Left ventricle myocardium inferior (tissue), 1 donor: ENCODE measurements at places on chromosomes 4 and X.

GRCh38 chrX:16870095-16870861, at the start of gene RBBP7:
RBBP7 (minus strand) TSS chrX:16870362; CDS start chrX:16870053, 309 bp downstream.
- DNase-seq = peak; percentile 90

DNA sequence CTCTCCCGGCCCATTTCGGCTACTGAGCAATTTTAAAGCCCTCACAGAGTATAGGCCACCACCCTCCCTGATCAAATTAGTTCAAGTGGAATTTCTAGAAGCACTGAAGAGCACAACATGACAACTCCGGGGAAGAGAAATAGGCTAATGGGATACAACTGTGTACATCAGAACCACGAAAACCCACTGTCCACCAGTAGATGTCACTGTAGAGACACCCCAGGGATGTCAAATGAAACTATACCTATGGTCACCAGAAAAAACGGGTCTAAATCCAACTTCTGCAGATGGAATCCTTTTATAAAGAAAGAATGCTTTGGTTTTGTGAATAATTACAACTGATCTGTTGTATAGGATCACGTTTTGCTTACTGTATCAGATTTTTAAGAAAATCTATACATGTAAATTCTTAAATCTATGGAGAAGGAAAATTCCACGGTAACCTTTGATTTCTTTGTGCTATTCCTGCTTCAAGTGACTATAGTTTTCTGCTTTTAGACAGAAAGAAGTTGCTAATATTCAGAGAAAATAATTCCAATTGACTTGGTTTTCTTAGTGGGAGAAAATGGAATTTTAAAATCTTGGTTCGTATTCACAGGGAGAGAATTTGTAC, 29.5 kb upstream of the MAP3K15 start:
- DNase-seq = no peak

- no peak for DNase-seq
Observed at GRCh38 chrX:77953708-77954107, 15.7 kb downstream of the PGAM4 start.

DNA sequence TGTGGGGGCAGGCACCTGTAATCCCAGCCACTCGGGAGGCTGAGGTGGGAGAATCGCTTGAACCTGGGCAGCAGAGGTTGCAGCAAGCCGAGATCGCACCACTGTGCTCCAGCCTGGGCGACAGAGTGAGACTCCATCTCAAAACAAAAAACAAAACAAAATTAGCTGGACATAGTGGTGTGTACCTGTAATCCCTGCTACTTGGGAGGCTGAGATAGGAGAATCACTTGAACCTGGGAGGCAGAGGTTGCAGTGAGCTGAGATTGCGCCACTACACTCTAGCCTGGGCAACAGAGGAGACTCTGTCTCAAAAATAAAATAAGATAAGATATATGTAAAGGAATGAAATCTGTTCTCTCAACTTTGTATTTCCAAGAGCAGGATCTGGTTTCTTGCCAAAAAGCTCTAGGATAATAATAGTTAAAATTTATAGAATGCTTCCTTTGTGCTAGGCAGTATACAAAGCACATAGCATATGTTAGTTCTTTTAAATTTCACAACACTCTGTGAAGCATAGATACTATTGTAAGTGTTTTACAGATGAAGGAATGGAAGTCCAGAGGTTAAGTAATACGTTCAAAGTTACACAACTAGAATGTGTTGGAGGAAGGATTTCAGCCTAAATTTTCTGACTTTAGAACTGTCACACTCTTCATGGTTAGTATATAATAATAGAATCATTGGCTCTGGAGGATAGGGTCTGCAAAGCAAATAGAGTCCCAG, 10.3 kb downstream of the MRPL1 start:
- no peak for DNase-seq

DNA sequence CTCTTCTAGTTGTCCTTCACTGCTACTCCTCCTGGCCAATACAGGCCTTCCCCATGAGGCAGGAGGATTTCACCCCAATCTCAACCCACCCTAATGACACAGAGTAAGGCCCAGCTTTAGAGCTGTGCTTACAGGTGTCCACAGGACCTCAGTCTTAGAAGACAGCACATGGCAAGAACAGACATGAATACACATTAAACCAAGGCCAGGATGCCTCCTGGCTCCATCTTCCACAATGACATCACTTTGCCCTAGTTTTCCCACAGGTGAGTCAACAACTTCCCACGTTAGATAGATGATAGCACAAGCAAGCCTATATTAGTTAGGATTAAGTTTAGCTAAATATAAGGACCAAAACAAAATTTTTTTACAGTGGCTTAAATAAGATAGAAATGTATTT, 63.8 kb upstream of the NOCT start:
- no peak for DNase-seq

DNA sequence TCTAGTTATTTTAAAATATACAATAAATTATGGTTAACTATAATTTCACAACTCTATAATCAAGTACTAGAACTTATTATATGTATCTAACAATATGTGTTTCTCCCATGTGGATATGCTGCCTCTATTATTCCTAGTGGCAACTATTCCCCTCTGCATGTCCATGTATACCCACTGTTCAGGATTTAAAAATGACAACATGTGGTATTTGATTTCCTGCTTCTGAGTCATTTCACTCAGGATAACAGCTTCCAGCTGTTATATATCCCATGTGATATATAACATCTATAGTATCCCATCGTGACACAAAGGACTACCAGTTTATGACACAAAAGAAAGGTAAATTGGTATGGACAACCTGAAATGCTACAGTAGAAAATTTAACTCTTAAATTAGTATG, 167.4 kb upstream of the TACR3 start:
- no peak for DNase-seq

DNA sequence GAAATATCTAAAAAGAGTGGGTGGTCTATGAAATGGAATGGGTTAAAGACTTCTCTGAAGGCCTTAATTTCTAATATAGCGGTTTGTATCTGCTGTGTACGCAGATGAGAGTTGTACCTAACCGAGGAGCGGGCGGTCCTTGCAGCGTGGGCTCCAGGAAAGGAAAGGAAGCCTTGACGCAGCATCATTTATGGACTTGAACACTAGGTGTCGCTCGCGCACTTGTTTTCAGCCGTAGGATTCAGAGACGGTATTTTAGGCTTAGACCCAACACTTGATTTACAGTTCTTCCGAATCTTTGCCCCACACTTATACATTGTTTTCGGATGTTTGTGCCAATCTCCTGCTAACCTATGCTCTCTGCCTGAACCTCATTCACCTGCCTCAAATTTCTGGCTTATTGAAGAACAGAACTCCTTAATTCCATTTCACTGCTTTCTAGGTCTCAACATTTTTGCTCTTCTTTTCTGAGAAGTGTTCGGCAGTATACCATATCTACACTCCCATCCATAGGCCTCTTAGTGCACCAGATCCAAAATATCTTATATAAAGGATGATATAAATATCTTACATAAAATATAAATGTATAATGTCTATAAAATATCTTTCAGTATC, 48.9 kb upstream of the AADAT start:
- peak; percentile 46 for DNase-seq

- no peak for DNase-seq
Observed at GRCh38 chrX:47198687-47199080, 5.1 kb downstream of the UBA1 start.

- DNase-seq = no peak
Observed at GRCh38 chrX:153361781-153362397, 27.9 kb downstream of the ZNF275 start.

- no peak for DNase-seq
Observed at GRCh38 chr4:72171761-72172160, 140.0 kb downstream of the NPFFR2 start.

DNA sequence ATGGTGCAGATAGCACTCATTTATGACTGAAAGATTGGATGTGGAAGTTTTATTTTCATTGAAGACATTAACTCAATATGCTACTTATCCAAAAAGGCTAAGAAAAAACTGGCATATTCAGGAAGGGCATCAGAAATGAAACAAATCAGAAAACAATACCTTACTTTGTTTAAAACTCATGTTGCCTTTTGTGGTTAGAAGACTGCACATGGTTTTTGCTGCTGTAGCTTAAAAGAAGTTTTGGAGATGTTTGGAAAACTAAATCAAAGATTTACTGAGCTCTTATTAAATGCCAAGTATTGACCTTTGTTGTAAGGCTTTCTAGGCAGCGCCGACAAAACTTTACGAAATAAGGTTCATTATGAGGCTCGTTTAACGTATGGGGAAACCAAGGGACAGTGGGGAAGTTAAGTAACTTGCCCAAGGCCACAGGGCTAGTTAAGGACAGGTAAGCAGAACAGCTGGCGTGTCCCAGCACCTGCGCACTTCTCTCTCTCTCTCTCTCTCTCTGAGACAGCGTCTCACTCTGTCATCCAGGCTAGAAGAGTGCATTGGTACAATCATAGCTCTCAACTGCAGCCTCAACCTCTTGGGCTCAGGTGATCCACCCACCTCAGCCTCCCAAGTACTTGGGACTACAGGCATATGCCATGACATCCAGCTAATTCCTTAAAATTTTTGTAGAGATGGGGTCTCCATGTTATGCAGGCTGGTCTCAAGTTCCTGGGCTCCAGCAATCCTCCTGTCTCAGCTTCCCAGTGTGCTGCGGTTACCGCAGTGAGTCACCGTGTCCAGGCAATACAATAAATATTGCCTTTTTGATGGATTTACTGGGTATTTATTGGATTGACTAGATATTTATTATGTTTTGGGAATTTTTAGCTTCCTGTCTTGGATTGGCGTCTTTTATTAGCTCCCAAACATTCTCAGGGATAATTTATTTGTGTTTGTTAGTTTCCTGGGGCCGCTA, 16.1 kb downstream of the LRP2BP start:
- DNase-seq = no peak

GRCh38 chr4:41143311-41144039, 70.9 kb downstream of the APBB2 start:
- DNase-seq = no peak

- no peak for DNase-seq
Observed at GRCh38 chr4:109816082-109816442, 500 bp downstream of the GAR1 start.
